ENCODE measurements at places on chromosomes 4 and X.

DNA sequence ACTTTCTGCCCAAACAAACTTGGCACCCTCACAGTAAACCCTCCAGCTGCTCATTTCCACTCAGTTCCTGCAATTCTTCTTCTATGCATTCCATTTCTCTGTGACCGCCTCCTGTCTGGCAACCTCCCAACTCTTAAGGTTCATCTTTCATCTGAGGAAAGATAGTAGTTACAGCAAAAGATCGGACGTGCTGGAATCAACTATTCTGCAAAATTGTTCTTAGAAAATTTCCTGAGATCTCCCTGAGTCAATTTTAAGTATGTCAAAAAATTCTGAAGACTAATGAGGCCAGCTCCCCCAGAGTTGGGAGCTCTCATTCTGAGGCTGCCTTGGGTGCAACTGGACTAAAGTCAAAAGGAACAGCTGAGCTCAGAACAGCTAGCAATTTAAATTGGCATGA, 1026.0 kb downstream of the ADGRL3 start:
- DNase-seq = no peak

- DNase-seq = no peak
Observed at GRCh38 chr4:53788011-53788410, 196.7 kb upstream of the LNX1 start.

DNA sequence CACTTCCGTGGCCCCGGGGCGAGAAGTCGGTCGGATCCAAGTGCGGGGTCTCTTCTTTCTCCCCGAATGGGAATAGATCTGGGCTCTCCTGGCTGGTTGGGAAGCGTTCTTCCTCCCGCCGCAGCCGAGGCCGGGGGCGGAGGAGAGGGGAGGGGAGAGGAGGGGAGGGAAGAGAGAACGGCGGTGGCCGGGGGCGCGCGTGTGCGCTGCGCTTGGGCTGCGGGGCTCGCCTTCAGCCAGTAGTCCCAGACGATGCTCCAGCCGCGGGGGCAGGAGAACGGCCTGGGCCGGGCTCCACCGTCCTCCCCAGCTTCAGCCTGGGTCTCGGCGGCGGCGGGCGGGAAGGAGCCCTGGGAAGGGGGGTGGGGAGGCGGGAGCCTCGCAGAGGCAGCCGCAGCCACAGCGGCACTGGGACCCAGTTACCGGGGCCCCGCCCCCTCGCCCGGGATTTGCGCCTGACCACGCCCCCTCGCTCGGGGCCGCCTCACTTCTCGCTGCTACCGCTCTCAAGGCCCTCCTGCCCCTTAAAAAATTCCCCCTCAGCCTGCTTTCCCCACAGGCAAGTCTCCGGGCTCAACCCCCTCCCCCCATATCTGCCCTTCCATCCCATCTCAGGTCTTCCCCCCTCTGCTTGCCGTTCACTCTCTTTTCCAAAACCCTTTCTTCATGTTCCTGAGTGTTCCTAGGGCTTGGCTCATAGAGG, at the start of gene FGD1:
Gene FGD1 (minus strand): TSS at position 421 of the 703 bp plus-strand sequence. CDS start 802 bp downstream, outside the sequence.
- DNase-seq = peak; percentile 28

GRCh38 chrX:53284684-53285447, 3.5 kb upstream of the IQSEC2 start:
- peak; percentile 6 for DNase-seq

Measured in NCI-H510A (cell line).